ENCODE measurements at places on chromosomes 7 and 10.

DNA sequence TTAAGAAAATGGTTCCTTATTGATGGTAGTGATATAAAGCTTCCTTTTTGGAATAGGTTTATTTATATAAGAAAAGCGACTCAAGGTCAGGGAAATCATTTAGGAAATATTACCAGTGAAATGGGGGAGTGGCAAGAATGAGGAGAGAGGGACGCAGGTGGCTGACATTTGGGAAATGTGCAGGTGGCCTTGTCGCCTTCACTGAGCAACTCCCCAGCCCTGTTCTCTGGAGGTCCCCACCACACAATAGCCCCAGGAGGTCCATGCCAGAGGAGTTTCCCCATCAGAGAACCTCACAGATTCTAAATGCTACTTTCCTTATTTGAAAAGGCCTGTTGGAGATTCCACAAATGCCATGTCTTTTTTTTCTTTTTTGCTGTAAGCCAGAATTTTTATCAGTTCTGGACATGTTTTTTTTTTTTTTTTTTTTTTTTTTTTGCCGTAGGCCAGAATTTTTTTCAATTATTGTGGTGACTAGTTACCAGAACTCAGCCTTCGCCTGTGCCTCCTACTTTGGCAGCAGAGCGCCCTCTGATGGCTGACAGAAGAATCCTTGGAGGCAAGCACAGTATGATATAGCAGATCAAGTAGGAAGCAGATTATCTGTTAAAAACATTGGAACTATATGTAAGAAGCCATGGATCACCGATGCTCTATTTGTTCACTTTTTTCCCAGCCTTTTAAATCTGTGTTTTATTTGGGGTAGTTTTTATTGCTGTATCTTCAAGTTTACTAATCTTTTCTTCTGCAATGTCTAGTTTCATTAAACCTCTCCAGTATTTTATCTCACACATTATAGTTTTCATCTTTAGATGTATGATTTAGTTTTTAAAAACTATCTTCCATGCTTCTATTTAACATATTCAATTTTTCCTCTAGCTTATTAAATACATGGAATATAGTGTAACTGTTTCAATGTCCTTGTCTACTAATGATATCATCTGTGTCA is 18.6 kb downstream of the OPALIN start:
- peak; percentile 8 for DNase-seq

GRCh38 chr10:94223702-94224370 is 138.9 kb downstream of the NOC3L start:
- DNase-seq: no peak

- no peak for DNase-seq
These were observed 23.2 kb downstream of the POR start for GRCh38 chr7:75937958-75938786.

DNA sequence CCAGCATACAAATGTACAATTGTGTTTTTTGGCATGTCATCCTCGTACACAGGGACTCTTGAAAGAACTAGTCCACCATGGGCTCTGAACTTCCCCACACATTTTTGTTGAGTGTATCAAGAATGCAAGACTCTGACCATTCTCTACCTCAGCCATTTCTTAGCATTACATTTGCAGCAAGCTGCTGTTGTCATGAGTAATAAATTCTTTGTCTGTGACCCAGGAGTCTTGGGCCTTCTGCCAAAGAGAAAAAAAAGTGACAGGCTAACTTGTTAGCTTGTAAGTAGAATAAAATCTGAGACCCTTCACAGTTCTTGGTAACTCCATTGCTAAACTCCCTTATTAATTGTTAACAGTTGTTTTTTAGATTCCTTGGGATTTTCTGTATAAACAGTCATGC is 542.3 kb upstream of the MBL2 start:
- DNase-seq: no peak

DNA sequence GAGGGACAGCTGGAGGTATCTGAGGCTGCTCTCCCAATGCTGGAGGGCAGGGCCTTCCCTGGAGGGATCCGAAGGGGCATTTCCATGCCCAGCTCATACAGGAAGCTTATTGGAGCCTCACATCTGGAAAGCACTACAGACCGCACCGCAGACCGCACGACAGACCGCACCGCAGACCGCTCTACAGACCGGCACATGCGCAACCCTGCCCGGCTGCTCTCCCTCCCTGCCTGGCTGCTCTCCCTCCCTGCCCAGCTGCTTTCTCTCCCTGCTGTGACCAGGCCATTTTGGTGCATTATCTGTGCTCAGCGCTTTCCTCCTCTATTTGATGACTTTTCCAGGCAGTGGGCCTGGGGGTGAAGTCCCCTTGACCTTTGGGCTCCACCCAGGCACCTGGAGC is 39.6 kb upstream of the EN2 start:
- no peak for DNase-seq

GRCh38 chr10:75770626-75771081 is 339.2 kb downstream of the LRMDA start:
- no peak for DNase-seq

All from CD8-positive, alpha-beta T cell (primary cell).